Umbilical cord (tissue), 2 donors: ENCODE measurements at places on chromosomes 5 and 9. TPM values are rescaled to one million over a fixed set of nuclear protein-coding genes. Genes with fewer than 3 reads are reported as not detected.

OTP gene
- total RNA-seq: 6.0 TPM

DBH gene
- 0.72 TPM for total RNA-seq

PFN3 gene
- total RNA-seq: not detected

DNAH5 gene
- total RNA-seq: 0.48 TPM

SLC36A2 gene
- total RNA-seq: 1.7 TPM

NMRK1 gene
- total RNA-seq: 64.3 TPM

SPINK13 gene
- not detected for total RNA-seq

FOXD4L5 gene
- total RNA-seq: 0.24 TPM

FOXD4L3 gene
- total RNA-seq: 1.4 TPM

CCDC171 gene
- 61.4 TPM for total RNA-seq

SARDH gene
- 7.7 TPM for total RNA-seq

PAEP gene
- not detected for total RNA-seq
